Fibroblast of lung (primary cell): ENCODE measurements at places on chromosomes 5 and 9. TPM values are rescaled to one million over a fixed set of nuclear protein-coding genes. Genes with fewer than 3 reads are reported as not detected.
A peak's percentile ranks its signal among the peaks of the same experiment; 100 is the strongest.

G3BP1 gene
- total RNA-seq, result 110 and 132 TPM in 2 replicates

PIK3R1 gene
- total RNA-seq, result 25.2 and 36.3 TPM in 2 replicates

OCLN gene
- total RNA-seq, result 2.3 and 7.8 TPM in 2 replicates

ALDOB gene
- not detected in 2 replicates for total RNA-seq

MARCOL gene
- not detected in 2 replicates for total RNA-seq

CDC23 gene
- 21.3 and 26.8 TPM in 2 replicates for total RNA-seq

GTF3C5 gene
- total RNA-seq, result 32.4 TPM in 2 replicates

RASEF gene
- 0.51 and 1.2 TPM in 2 replicates for total RNA-seq

NTNG2 gene
- 0.77 and 2.1 TPM in 2 replicates for total RNA-seq

RPL35 gene
- total RNA-seq, result 1,957 and 2,451 TPM in 2 replicates

PCDHGA3 gene
- 1.5 and 2.8 TPM in 2 replicates for total RNA-seq

ADGRD2 gene
- total RNA-seq, result not detected in 2 replicates

SHOC1 gene
- total RNA-seq, result under 0.01 TPM in 2 replicates

DMRTA1 gene
- total RNA-seq, result 0.26 and 0.83 TPM in 2 replicates

BARHL1 gene
- total RNA-seq, result not detected in 2 replicates

- peak overlapping the region; percentile 86 for H3K4me3 ChIP-seq
- H3K36me3 ChIP-seq, result peaks cover 27% of the 10 kb centered on the region
- H3K27ac ChIP-seq, result peak overlapping the region; percentile 72
- H3K4me1 ChIP-seq, result peaks cover 10% of the 10 kb centered on the region
Observed at GRCh38 chr9:136399176-136400037, 563 bp downstream of the SNAPC4 start.

DNA sequence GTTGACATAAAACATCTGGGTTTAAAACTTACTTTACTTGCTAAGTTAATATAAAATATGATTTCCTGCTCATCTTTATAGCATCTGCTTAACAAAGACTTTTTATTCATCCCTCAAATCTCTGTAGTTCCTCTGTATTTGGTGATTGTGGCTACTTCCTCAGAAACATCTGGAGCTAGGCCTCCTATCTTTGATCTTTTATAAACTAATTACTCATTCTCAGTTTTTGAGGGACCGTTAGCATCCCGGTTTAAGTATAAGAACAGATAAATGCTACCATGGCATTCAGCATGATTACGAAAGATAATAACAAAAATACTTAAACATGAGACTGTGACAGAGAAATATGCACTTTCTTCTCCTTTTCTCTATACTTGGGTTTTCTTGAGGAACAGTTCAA, 85.3 kb downstream of the SLC38A9 start:
- peaks cover 9% of the 10 kb centered on the region for H3K4me1 ChIP-seq
- DNase-seq, result no peak
- no peaks in the 10 kb centered on the region for H3K36me3 ChIP-seq
- no peak overlapping the region for H3K4me3 ChIP-seq
- no peak overlapping the region for H3K27ac ChIP-seq

DNA sequence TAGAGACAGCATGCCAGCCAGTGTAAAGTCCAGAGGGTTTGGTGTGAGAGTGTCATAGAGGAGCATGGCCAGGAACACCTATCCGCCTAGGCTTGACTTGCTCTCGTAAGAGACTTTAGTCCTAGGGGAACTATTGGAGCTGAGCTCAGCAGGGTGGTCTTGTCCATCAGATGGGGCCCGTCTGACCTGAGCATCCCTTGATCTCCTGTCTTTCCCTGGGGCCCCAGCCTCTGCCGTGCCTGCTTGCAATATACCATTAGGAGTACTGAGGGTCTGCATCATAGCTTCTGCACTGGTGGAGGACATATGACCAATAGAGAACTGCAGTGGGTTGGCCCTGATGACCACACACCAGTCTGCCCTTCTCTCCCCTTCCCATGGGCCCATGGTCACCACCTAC, 251.0 kb downstream of the TUSC1 start:
- H3K27ac ChIP-seq, result no peak overlapping the region
- no peaks in the 10 kb centered on the region for H3K36me3 ChIP-seq
- no peak overlapping the region for H3K4me3 ChIP-seq

DNA sequence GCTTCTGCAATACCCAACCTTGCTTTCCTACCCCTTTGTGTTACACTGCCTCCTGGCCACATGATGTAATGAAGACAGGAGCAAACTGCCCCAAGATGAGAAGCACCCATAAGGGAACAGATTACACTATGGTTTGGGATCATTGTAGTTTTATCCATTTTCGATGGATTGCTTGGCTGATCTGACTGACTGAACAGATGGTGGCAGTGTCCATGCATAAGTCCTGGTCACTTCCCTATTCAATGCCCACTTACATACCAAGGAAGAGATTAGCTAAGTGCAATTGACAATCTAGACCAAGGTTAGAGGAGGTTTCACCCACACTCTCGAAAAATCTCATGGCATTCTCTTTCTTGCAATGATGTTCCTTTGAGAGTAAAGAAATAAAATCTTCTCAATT, 319.9 kb downstream of the RAB3C start:
- H3K27me3 ChIP-seq, result no peaks in the 10 kb centered on the region
- no peak overlapping the region for H3K4me3 ChIP-seq
- H3K4me1 ChIP-seq, result no peaks in the 10 kb centered on the region
- DNase-seq, result no peak
- H3K27ac ChIP-seq, result no peak overlapping the region

- DNase-seq, result peak; percentile 60
- H3K4me3 ChIP-seq, result no peak overlapping the region
- H3K27ac ChIP-seq, result no peak overlapping the region
Observed at GRCh38 chr5:20266066-20266465, 278.1 kb upstream of the CDH18 start.

GRCh38 chr9:95736891-95737522, 138.5 kb upstream of the ERCC6L2 start:
- DNase-seq, result no peak
- H3K27me3 ChIP-seq, result no peaks in the 10 kb centered on the region
- H3K36me3 ChIP-seq, result no peaks in the 10 kb centered on the region
- H3K4me1 ChIP-seq, result no peaks in the 10 kb centered on the region

GRCh38 chr5:129541648-129542251, 81.7 kb downstream of the ADAMTS19 start:
- H3K27me3 ChIP-seq, result no peaks in the 10 kb centered on the region
- DNase-seq, result peak; percentile 4
- H3K27ac ChIP-seq, result no peak overlapping the region
- H3K4me1 ChIP-seq, result no peaks in the 10 kb centered on the region

GRCh38 chr9:27572918-27573633, at the start of gene C9orf72:
Gene C9orf72, minus strand, starts transcription at chr9:27573481. Its CDS starts 6,361 bp downstream, at chr9:27567120.
- H3K27me3 ChIP-seq, result no peaks in the 10 kb centered on the region
- no peak for DNase-seq
- H3K27ac ChIP-seq, result peak within 1 kb of the TSS; percentile 82
- H3K36me3 ChIP-seq, result no peaks in the 10 kb centered on the region

DNA sequence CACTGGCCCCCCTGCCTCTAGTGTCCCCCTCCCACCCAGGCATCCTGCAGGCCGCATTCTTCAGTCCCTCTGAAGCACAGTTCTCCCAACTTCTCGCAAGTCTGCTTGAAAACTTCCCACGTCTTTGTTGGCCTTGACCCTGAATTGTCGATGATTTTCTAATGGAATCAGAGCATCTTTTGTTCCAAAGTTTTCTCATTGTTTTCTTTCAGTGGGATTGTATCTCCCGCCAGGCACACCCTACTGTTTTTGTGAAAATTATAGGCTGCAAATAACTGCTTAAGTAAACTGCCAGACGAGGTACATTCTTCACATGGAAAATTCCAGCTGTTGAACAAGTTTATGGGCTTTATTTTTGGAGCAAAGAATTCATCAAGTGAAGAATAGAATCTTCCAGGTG, 122.6 kb upstream of the SLC25A48 start:
- H3K4me1 ChIP-seq, result no peaks in the 10 kb centered on the region
- no peak overlapping the region for H3K27ac ChIP-seq
- DNase-seq, result no peak
- H3K27me3 ChIP-seq, result peaks cover 9% of the 10 kb centered on the region
- H3K4me3 ChIP-seq, result no peak overlapping the region
- no peaks in the 10 kb centered on the region for H3K36me3 ChIP-seq

GRCh38 chr5:124045412-124045811, 533.4 kb downstream of the CSNK1G3 start:
- H3K27ac ChIP-seq, result no peak overlapping the region
- H3K36me3 ChIP-seq, result no peaks in the 10 kb centered on the region

DNA sequence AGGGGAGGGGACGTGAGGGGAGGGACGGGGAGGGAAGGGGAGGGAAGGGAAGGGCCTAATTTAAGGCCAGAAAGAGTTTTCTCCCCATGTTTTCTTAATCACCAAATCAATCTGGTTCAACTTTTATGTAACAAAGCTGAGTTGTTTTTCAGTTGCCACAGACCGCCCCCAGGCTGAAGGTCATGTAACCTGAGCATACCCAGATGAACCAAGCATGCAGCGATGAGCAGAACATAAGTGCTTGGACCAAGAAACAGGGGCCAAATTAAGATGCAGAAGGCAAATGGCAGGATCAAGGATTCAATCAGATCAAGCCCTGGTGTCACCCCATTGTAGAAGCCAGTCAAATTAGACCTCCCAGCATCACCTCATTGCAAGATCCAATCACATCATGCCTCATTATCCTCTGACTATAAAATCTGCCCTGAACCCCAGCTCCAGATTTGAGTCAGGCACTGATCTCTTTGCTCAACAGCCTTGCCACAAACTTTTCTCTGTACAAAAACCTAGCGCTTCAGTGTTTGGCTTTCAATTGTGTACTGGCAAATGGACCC, 113.5 kb upstream of the TNPO1 start:
- H3K4me3 ChIP-seq, result no peak overlapping the region
- no peak overlapping the region for H3K27ac ChIP-seq
- no peaks in the 10 kb centered on the region for H3K36me3 ChIP-seq
- no peak for DNase-seq

- peak within 1 kb of the TSS; percentile 88 for H3K4me3 ChIP-seq
- peak; percentile 85 for DNase-seq
- H3K4me1 ChIP-seq, result no peaks in the 10 kb centered on the region
- H3K36me3 ChIP-seq, result no peaks in the 10 kb centered on the region
- peak within 1 kb of the TSS; percentile 95 for H3K27ac ChIP-seq
Observed at GRCh38 chr5:17217493-17218352, at the start of gene BASP1. Gene BASP1, plus strand, starts transcription at chr5:17217631. Its CDS starts 57,586 bp downstream, at chr5:17275217.

DNA sequence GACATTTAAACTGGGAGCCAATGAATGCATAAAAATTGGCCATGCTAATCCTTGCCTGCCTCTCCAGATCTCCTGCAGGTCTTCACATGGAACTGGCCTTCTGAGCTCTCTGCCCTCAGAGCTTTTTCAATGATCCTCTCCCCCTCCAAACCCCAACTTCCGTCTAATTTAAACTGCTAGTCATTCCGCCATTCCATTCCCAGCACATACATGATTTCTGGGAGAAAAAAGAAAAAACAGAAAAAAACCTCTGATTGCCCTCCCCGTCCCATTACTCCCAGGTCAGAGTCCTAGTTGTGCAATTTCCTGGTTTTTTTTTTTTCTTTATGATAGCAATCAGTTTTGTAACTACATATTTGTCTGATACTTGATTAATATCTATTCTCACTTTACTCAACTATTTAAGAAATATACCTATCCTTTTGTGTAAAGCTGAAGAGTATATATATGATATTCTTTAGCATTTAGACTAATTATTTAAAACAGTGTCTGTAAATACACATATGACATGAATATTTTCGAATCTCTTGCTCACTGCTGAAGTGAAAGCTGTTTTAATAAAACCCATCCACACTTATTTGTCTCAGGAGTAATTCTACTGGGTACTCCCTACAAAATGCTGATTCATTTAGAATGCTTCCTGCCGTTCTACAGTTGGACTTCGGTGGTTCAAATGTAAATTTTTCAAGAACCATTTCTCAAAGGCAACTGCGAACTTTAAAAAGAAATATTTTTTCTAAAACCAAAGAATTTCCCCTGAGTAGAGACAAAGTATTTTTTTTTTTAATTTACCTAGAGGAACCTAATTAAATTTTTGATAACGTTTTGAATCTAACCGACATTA, 1.6 kb downstream of the HINT1 start:
- peak; percentile 48 for DNase-seq
- peak overlapping the region; percentile 90 for H3K27ac ChIP-seq
- peaks cover 2% of the 10 kb centered on the region for H3K36me3 ChIP-seq
- no peaks in the 10 kb centered on the region for H3K27me3 ChIP-seq
- peak overlapping the region; percentile 98 for H3K4me3 ChIP-seq

DNA sequence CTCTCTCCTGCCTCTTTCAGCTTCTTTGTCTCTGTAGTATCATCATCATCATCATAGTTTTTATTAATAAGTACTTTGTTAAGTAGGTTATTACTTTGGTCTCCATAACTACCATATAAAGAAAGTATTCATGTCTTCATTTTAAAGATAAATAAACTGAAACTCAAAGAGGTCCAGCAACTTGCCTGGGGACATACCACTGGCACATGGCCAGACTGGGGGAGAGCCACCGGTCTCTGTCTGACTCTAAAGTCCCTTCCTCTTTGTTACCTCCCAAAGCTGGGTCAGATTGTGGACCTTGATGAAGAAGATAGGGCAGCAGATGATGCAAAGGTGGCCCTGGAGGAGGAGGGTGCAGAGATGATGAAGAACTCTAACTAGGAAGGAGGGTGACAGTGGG, 8.5 kb downstream of the CDX1 start:
- no peak for DNase-seq
- H3K27ac ChIP-seq, result no peak overlapping the region
- H3K4me1 ChIP-seq, result no peaks in the 10 kb centered on the region
- H3K36me3 ChIP-seq, result no peaks in the 10 kb centered on the region
- no peak overlapping the region for H3K4me3 ChIP-seq
- H3K27me3 ChIP-seq, result peaks cover 12% of the 10 kb centered on the region

DNA sequence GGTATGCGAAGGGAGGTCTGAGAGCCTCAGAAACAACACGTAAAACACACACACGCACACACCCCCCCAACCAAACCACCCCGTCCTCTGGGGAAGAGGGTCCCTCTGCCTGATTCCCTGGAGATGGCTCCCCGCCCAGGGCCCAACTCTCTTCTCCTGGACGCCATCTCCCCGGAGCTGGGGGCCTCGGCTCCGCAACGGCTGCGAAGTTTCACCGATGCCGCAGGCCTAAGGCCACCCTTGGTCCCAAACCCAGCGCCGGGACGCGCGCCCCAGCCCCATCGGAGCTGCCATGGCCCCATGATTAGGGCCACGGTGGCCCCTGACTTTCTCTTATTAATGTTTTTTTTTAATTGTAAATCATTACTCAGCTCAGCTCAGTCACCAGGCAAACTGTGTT, 181.4 kb upstream of the TBCA start:
- H3K27me3 ChIP-seq, result peaks cover 27% of the 10 kb centered on the region
- no peak overlapping the region for H3K4me3 ChIP-seq
- H3K27ac ChIP-seq, result no peak overlapping the region
- no peaks in the 10 kb centered on the region for H3K36me3 ChIP-seq

DNA sequence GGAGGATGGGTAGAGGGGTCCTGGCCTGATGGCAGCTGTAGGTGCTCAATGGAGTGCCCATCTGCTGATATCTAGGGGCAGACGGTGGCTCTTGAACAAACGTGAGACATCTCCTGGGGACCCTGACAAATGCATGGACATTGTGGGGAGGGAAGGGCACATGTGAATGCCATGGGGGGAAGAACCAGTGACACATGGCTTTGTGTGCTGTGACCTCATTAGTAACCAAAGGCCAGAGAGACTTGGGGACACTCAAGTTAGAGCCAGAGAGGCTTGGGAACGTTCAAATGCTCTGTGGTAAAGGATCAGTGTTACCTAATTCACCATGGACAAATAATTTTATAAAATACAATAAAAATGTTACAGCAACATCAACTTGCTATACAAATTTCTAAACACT, 151.8 kb downstream of the ESM1 start:
- H3K4me1 ChIP-seq, result peaks cover 26% of the 10 kb centered on the region
- H3K36me3 ChIP-seq, result no peaks in the 10 kb centered on the region
- DNase-seq, result no peak

- peak overlapping the region; percentile 57 for H3K27ac ChIP-seq
- no peaks in the 10 kb centered on the region for H3K27me3 ChIP-seq
- peak; percentile 53 for DNase-seq
- no peaks in the 10 kb centered on the region for H3K36me3 ChIP-seq
- peaks cover 3% of the 10 kb centered on the region for H3K4me1 ChIP-seq
Observed at GRCh38 chr9:93081081-93081529, 14.9 kb upstream of the CARD19 start.
